Lower lobe of right lung (tissue), 2 donors: ENCODE measurements at places on chromosomes 11 and 22.

DNA sequence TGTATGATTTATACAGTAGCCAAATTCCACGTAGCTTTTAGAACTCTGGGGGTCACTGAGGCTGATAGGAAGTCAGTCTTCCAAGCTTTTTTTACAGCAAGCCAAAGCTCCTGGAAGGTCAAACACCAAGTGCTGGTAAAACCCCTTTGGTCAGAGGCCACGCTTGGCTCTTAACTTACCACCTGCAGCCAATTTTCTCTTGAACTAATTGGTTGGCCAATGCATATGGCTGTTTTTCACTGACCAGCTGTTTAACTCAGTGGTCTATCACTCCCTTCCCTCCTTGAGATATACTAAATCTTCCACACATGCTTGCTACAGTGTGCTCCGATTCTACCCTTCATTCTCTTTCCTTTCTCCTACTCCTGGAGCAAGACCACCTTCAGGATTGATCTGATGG, 116.0 kb downstream of the FAR1 start:
- DNase-seq = no peak

GRCh38 chr22:46575911-46576555, 38.6 kb upstream of the CELSR1 start:
- DNase-seq = peak; percentile 75

DNA sequence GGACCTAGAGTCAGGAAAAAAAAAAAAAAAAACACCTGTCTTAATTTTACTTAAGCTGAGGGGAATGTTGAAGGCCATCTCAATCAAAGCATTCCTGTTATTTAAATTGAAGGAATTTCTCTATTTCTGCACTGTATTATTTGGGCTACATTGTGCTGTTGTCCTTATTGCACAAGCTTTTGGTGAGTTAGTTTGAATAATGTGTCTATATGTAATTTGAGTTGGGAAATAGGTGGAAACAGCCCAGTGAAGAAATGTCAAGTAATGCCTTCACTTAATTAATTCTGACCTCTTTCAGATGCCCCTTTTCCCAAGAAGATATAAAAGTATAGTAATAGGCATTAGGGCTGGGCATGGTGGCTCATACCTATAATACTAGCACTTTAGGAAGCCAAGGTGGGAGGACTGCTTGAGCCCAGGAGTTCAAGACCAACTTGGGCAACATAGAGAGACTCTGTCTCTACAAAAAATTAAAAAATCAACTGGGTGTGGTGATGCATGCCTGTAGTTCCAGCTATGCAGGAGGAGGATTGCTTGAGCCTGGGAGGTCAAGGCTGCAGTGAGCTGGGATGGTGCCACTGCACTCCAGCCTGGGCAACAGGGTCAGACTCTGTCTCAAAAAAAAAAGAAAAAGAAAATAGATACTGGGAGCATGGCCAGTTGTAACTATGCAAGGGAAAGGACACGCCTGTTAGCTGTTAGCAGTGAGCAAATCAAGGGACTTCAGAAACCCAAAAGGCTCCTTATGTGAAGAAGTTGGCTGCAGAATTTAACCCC, 34.9 kb downstream of the OR10A6 start:
- DNase-seq = no peak

DNA sequence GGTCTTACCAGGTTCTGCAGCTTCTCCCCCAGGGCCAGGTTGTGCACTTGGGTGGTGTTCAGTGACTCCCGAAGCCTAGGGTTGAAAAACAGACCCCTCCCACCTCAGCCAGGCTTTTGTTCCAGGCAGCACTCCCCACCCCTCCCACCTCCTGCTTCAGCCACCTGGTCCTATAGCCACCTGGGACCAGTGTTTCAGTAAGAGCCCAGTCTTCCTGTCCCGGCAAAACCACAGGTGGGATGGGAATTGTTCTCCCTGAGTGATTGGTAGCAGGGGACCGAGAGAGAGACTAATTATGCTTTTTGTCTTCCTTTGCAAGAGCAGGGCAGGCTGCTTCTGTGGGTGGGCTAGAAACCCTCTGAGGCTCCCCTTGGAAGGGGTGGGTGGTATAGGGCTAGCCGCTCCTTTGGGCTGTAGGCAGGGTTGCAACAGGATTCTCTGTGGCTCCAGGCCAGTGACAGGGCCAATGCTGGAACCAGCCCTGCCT, 8.5 kb upstream of the NAALADL1 start:
- no peak for DNase-seq

GRCh38 chr22:38467438-38467903, 425 bp upstream of the KDELR3 start:
- DNase-seq = no peak

DNA sequence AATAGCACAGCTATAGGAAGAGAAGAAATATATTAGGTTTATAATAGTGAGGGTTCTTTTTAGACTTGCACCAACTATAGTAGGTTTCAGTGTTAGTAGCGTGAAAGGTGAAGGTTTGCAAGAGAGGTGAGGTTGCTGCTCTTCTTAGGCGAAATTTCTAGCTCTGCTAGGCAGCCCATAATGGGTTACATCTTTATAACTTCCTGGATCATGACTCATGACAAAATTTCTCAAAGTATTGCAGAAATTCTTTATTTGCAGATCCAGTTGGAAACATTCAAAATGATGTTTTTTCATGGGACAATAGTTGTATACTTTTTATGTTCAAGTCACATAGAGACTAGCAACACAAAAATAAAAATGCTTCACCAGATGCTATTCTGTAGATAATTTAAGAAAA, 260.0 kb downstream of the SOX6 start:
- DNase-seq = no peak

DNA sequence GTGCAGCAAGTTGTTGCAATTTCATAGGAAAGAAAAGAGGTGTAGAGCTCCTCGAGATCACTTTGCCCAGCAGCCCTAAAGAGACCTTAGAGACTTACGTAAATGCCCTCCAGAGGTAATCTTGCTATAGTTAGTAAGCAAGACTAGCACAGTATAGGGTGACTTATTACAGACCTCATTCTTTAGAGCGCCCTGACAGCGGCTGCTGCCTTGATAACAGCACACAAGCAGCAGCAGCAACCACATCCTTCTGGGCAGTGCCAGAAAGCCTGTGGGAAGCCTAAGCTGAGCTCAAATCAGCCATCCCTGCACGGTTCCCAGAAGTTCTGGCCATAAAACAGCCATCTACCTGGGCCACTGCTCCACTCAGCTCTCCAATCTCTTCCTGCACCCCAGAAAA, 22.6 kb upstream of the OR56B1 start:
- DNase-seq = no peak

GRCh38 chr11:57202281-57202680, 20.5 kb downstream of the LRRC55 start:
- no peak for DNase-seq

DNA sequence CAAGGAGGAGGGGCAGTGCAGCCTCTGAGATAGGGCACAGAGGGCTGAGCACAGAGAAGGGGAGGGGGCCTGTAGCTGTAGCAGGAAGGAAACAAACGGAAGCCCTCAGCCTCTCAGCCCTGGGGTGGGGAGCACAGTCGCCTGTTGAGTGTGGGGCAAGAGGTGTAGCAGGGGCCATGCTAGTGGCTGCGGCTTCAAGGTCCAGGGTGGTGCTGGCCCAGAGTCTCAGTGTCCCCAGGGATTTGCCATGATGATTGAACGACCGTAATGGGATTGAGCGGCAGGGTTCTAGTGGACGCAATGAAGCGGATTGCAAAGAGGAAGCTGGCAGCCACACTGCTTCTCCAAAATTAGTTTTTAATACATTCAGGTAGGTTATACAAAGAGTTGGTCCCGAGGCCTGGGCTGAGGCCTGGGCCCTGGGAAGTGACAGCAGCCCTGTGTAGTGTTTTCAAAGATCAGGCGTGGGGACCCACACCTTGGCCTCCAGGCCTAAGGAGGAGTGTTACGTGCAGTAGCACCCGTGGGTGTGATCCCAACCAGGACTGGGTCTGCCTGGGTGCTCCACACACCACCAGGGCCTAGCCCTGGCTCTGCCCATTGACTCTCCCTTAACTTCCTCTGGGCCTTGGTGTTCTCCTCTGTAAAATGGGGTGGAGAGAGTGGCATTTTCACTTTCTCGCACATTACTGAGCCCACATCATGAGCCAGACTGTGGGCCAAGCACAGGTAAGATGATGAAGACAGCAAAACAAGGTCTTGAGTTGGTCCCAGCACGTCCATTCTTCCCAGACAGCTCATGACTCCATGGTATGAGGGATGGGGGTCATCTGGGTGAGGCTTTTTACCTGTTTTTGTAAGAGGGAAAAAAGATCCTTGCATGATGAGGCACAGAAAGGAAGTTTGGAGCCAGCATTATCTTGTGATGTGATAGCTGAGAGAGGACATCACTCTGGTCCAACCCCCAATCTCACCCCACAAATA, 13.1 kb downstream of the LRRC32 start:
- peak; percentile 21 for DNase-seq
